Activated CD4-positive, alpha-beta T cell treated with anti-CD3 and anti-CD28 coated beads for 24 hours (primary cell): ENCODE measurements at places on chromosomes 5 and 9.

DNA sequence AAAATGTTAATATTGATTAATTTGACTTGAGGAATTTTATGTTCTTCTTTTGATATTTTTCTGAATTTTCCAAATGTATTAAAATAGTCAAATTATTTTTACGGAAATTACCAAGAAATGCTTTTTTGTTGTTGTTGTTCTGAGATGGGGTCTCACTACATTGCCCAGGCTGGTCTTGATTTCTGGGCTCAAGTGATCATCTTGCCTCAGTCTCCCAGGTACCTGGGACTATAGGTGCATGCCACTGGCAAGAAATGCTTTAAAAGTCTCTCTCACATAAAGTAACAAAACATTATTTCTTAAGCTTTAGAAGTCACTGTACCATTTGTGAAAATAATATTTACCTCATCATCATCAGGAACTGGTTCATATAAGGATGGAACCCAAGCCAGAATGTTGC is 43.0 kb upstream of the ELOVL7 start:
- DNase-seq, result no peak

DNA sequence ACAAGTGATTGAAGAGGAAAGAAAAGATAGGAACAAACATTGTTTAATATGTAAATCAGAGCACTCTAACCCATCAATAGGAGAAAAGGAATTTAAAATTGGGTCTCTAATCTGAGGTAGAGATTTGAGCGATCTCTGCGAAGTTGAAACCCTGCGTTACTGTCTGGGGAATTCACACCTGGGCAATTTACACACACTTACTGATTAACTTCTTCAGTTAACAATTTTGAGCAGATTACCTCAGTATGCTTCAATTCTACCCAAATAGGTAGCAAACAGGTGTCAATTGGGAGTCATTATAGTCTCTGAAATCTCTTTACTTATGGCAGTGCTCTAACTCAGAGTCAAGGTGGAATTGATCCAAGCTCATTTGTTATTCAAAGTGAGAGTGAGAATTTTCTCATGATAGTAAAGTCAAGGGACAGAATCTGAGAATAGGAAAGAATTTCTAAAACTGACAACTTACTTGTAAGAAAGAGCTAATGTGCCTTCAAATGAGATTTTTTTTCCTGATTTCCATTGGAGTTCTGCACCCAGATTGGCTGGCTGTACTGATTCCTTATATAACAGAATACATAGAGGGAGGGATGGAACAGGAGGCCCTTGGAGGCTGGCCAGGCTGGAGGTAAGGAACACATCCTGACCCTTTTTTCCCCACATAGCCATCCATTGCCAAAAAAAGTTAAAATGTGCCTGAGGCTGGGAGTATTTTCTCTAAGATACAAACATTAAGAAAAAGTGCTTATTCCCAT is 27.1 kb upstream of the IFNA14 start:
- no peak for DNase-seq

DNA sequence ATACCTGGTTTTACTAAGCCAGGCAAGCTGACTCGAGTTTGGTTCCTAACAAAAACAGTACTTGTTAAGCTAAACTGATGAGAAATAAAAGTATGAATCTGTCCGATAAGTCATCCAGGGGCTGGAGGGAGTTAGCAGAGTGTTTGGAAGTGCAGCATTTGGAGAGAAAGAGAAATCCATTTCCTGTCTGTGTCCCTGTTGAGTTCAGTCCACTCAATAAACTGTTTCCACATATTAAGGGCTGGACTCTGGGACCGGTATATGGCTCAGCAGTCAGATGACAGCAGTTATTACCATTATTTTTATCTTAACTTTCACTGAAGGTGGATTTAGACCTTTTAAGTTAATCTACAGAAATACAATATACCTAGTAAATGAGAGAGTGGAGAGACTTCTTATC is 130.6 kb upstream of the ADRA1B start:
- DNase-seq, result no peak

GRCh38 chr9:76658510-76659231 is 105.6 kb upstream of the PCA3 start:
- DNase-seq, result no peak

- no peak for DNase-seq
Measured at GRCh38 chr9:15155826-15156225, 151.2 kb downstream of the TTC39B start.

DNA sequence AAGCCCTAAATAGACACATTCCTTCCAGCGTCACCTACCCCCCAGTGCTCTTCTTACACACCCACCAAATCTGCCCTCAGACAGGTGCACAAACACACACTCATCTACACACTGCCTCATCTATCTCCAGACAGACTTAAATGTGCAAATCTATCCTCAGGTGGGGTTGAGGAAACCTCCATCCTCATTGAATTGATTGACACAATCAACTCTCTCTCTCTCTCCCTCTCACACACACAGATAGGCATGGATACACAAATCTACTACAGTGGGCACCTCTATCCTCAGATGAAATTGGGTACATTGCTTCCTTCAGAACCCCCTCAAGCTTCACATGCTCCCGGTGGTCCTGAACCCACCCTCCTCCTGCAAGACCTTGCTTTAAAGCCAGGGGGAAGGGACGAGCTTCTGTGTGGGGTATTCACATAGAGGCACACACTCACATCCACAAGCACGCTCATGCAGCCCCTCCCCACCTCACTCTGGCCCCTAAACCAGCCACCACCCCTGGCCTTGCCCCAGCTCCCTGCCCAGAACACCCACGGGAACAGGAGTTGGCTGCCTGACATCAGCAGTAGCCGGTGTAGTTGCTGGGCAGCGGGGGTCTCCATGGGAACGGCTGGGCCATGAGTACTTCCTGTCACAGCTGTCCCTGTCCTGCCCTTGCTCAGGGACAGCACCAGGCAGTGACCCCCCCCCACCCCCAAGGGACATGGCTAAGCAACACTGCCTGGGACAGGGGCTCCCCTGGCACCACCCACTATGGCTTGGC is 22.8 kb downstream of the PCDH1 start:
- no peak for DNase-seq

GRCh38 chr5:6604341-6604740 is 28.5 kb downstream of the NSUN2 start:
- DNase-seq, result no peak

DNA sequence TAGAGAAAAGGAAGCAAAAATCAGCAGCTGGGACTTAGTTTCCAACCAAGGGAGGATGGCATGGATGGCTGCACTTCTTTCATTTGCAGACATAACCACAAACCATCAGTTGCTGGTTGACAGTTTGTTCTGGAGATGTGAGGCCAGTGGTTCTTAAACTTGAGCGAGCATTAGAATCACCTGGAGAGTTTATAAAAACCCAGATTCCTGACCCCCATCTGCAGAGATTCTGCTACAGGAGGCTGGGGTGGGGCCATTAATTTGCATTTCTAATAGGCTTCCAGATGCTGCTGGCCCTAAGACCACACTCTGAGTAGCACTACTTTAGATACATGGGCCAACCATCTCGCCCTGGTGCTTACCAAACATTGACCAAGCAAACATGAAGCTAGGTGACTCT is 60.8 kb downstream of the MARCHF3 start:
- no peak for DNase-seq

DNA sequence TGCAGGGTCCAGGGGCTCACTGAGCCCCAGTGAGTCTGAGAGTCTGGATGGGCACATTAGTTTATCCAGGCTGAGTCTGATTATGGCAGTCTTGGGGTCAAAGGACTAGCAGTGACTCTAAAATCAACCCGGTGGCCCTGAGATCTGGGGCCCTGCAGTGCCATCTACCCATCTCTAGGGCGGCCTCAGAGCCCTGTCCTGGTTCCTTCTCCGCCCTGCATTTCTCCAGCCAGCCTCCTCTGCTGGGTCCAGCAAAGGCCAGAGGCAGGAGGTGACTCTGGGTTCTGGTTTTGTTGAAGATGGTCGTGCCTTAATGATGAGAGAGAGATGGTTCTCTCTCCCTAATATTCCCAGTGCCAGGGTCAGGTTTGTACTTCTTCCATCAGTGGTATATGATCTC is 15.0 kb downstream of the DCANP1 start:
- DNase-seq, result no peak

GRCh38 chr5:37316027-37316426 is 54.9 kb downstream of the NUP155 start:
- DNase-seq, result no peak

DNA sequence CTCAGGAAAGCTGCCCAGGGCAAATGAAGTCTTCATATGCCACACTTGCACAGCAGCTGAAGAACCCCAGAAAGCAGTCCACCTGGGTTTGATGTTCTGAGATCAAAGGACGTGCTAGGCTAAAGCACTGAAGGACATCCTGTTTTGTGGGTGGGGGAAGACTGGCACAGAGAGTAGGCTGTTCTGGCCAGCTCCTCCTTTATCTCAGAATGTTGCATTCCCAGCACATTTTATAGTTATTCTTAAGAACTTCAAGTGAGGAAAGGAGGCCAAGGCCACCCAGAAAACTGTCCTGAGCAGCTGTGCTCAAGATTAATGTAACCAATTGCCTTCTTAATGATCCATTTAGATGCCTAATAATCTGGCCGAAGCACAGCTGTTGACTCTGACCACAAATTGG is 10.9 kb downstream of the SHOC1 start:
- DNase-seq, result no peak

GRCh38 chr9:127059030-127059429 is 63.4 kb downstream of the ANGPTL2 start:
- no peak for DNase-seq

DNA sequence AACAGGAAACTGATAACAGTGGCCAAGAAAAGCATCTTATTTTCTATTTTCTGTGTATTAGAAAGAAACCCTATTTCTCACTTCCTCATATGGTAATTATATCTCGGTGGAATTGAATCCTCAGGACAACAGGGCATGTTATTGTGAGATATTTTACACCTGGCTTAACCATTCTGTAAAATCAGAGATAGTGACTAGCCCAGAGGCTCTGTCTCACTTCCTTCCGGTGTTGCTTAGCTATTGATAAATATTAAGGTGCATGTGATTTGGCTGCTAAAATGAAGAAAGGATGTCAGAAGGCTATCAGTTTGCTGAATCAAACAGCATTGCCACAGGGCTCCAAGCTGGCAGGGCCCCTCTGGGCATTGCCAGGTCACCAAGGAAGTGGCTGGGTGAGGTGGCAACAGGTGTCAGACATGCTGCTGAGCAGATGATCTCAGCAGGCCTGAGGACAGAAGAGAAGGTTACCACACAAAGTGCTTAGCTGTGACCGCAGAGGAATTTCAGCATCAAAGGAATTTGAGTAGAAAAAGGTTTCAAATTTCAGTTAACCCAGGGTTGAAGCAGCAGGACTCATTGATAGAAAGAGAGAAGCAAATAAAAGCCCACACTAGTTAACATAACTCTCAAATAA is 330.7 kb downstream of the PDE4D start:
- DNase-seq, result no peak

DNA sequence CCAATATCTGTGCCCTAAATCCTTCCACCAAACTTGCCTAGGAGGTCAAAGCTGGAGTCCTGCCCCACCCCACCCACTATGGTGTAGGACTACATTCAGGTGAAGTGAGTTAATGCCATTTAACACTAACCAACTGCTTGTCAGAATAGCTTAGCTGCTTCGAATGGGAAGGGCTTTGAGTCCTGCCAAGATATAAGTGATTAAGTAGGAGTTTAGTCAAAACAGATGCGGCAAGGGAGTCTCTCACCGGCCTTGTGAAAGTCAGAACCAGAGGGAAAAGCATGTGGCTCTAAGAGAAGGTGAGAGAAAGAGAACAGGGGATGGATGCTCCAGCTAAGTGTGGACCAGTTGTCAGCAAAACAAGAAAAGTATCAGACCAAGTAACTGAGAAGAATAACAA is 132.6 kb downstream of the SPOCK1 start:
- no peak for DNase-seq

GRCh38 chr5:132354381-132355139 is 14.9 kb upstream of the SLC22A5 start:
- no peak for DNase-seq

DNA sequence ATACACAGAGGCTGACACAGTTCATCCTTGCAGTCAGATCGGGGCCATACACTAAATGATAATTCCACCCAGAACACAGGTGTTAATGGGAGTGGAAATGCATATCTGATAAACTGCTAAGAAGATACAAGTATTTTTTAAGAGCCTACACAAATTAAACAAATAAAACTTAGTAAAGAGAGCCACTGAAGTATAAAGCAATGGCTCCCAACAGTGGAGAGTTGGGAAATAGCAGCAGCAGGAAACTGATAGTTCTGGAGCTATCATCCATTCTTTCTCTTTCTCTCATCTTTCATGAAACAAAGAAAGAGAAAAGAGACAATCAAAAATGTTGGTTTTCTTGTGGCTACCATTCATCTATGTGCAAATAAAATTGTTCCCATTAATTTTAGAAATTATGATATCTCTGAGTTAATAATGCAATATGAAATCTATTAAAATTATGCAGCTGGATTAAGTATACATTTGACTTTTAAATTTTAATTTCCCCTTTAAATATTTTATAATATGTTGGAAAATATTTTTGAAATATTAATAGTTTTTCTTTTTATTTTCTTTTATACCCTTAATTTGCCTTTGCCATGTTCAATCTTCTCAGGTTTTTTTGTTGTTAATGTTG is 120.8 kb downstream of the EMB start:
- DNase-seq, result no peak

GRCh38 chr9:10265153-10265631 is 347.6 kb downstream of the PTPRD start:
- DNase-seq, result no peak

DNA sequence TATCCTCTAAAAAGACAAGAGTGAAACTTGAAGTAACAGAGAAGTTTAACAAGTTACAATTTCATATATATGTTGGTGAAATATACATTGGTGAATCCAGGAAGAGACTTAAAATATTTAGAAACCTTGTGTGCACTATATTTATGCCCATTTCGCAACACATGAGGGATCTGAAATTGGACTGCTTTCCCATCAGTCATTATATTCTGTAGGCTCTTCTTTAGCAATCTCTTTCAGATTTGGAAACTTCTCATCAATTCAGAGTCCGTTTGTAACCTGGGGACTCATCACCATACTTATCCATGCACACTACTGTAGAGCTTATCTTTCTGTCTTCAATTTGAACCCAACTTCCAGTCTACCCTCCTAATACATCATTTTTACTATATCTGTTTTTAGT is 2.1 kb downstream of the ITGA1 start:
- no peak for DNase-seq

DNA sequence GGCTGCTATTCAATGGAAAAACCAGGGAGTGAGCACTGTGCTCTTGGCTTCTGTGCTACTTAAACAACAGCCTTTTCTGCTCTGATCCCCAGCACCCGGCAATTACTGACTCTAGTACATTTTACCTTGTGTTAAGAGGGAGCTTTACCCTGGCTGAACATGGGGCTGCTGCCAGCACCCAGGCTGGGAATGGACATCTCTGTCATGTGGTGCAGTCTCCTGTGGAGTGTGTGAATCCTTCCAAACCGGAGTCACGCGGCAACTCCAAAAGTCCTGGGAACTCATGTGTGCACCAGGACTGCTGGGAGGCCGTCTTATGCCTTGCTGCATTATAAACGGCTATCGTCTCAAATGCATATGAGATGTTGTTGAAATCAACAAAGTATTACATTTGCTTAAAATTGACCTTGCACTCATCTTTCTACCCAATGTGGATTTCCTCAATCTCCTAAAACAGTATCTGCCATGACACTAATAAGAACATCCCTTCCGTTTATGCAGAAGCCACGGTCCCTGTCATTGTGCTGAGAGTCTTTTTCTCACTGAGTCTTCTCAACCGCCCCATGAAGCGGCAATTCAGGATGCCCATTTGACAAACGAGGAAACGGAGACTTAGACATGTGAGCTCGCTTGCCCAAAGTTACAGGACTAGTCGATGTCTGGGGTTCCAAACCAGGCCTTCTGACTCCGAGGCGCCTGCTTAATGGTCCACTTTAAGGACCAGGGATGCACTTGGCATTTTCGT is 884 bp upstream of the GSN start:
- no peak for DNase-seq
